ENCODE measurements at places on chromosomes 16 and 17.

GRCh38 chr17:32672711-32673110 lies 185.9 kb downstream of the CDK5R1 start:
- DNase-seq, result no peak

GRCh38 chr17:77610972-77611521 lies 347.5 kb upstream of the TNRC6C start:
- DNase-seq, result no peak

- no peak for DNase-seq
Observed at GRCh38 chr17:30074730-30075129, 41.9 kb upstream of the NSRP1 start.

DNA sequence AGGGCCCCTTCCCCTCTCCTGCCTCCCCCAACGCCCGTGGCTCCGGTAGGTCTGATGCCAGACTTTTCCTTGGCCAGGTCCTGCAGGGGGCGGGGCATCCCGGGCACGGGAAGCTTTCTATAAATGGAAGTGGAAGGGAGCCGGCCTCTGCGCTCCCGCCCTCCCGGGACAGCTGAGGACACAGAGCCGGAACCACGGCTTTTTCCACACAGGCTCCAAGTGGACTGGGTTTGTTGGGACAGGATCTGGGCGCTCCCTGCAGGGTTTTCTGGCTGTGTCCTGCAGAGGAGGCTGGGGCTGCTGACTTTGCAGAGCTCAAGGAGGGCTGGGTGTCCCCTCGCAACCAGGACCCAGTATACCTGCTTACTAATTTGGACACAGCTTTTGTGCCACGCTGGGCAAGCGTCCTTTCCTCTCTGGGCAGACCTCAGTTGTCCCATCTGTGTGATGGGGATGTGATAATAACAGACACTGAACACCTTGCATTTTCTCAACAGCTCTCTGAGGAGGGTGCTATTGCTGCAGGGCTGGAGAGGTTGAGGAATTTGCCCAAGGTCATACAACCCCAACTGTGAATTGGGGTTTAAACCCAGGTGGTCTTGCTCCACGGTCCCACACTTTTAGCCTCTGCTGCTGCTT lies 1.8 kb downstream of the TNS4 start:
- peak; percentile 3 for DNase-seq

DNA sequence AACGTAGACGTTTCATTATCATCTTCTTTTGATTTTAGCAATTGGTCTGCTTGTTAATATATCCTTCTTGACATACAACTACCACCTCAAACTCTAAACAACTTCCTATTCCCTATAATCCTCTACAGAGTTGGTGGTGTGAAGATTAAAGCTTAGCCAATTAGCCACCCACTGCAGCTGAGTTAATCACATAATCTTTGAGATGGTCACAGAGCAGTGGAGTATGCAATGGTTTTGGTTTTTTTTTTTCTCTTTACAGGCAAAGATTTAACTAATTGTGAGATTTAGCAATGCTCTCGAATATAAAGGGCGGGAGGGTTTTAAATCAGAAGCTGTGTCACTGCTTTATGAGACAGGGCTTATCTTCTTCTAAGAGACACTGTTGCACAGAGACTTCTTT lies 37.0 kb downstream of the STX8 start:
- DNase-seq, result no peak

DNA sequence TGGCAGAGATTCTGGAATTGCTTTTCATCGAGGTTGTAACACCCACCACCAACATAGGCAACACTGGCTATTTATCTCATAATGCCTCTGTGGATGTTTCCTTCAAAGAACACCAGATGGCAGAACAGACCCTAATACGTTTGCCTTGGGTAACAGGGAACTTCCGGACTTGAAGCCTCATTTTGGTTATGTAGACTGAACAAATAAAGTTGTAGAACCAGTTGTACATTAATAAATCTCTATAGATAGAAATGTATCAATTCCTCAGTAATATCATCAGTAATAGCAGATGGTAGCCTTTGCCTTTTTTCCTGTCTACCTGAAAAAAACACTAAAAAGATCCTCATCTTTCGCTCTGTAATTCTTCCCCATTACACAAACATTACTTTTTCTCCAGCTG lies 25.9 kb upstream of the APOH start:
- DNase-seq, result peak; percentile 44

- no peak for DNase-seq
Observed at GRCh38 chr17:83182620-83183101, 103.3 kb downstream of the METRNL start.

- DNase-seq, result no peak
Observed at GRCh38 chr16:79672524-79672923, 72.0 kb upstream of the MAF start.

GRCh38 chr17:38724337-38724988 lies 5.7 kb upstream of the CISD3 start:
- DNase-seq, result no peak
